Testis (tissue), 5 donors: ENCODE measurements at places on chromosomes 5 and 9. TPM values are rescaled to one million over a fixed set of nuclear protein-coding genes. Genes with fewer than 3 reads are reported as not detected.

MAPKAP1 gene
- 135 TPM for polyA plus RNA-seq

SLC26A2 gene
- 7.4 TPM for polyA plus RNA-seq

IFNA21 gene
- not detected for polyA plus RNA-seq

ANKRD18A gene
- polyA plus RNA-seq = 14.2 TPM

GFPT2 gene
- 17.6 TPM for polyA plus RNA-seq

CDH6 gene
- polyA plus RNA-seq = 3.6 TPM

IL3 gene
- polyA plus RNA-seq = not detected

SPATA31E1 gene
- polyA plus RNA-seq = 25.0 TPM

TAF1L gene
- polyA plus RNA-seq = 3.0 TPM

- DNase-seq = no peak
Measured at GRCh38 chr5:761059-761771, 23.3 kb downstream of the ZDHHC11B start.

- DNase-seq = no peak
Measured at GRCh38 chr5:174572591-174572990, 151.8 kb upstream of the MSX2 start.

DNA sequence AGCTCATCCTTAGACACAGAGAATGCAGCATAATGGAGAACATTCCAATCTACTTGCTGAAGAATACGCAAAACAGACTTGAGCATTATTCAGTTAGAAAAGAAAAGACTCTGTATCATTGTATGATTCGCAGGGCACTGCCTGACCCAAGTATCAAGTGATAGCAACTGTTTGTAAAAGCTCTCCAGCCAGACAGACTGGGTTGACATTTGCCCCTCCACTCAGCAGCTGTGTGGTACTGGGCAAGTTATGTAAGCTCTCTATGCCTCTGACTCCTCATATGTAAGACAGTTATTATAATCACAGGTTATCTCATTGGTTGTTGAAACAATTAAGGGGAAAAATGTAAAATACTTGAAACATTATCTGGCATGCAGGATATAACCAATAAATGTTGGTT is 505.0 kb downstream of the ELAVL2 start:
- DNase-seq = no peak

- DNase-seq = no peak
Measured at GRCh38 chr9:135902655-135903357, 4.5 kb downstream of the CAMSAP1 start.

GRCh38 chr5:152271420-152271819 is 133.7 kb downstream of the NMUR2 start:
- peak; percentile 41 for DNase-seq

DNA sequence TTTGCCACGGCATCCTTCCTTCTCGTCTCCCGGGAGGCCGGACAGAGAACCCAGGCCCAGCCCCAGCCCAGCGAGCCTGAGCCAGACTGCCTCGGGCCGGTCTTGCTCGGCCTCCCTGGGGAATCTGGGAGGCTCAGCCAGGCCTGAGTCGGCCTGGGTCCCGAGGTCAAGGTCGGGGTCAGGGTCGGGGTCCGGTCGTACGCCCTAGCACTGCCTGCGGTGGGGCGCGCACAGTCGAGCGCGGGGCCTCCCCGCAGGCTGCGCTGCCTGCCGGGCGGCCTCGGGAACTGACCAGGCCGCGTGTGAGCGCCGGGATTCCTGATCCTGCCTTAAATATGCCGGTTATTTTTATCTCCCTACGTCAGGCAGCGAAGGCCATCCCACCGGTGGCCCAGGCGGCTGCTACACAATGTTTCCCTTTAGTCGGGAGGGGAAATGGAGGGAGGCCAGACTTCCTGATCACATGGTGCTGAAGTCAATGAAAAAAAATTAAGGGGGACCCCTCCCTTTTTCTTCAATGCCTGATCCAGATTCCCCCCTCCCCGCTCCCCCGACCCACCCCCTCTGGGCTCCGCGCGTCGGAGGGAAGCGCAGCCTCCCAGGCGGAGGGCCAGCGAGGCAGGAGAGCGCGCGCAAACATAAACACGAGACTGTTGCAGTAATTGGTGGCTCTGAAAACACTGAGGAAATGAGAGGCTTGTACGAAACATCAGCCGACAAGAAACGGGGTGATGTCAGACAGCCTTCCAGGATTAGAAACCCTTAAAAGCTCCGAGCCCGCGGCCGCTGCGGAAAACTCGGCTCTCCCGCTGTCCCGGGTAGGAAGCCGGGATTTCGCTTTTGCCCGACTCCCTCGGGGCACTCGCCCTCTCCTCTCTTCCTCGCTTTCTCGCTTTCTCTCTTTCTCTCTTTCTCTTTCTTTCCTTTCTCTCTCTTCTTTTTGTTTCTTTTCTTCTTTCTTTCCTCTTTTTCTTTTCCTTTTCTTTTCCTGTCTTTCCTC is 148.2 kb upstream of the KLF4 start:
- DNase-seq = peak; percentile 95

DNA sequence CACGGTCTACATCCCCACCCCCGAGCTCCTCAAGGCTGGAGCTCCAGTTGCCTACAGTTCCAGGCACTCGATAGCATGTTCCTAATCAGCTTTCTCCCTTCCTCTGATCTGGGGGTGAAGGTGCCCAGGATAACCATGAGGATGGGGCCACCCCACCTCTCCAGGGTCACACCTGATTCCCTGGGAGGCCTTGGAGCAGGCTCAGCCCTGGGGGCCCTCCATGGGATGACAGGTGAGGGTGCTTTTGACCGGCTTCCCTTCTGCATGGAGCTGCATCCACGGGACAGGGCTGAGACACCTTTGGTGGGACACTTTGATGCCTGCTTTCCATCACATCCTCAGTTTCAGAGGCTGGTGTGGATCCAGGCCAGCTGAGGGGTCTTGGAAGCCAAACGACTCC is 28.6 kb downstream of the GADD45G start:
- no peak for DNase-seq

- DNase-seq = no peak
Measured at GRCh38 chr5:90612919-90613318, 54.3 kb downstream of the ADGRV1 start.

DNA sequence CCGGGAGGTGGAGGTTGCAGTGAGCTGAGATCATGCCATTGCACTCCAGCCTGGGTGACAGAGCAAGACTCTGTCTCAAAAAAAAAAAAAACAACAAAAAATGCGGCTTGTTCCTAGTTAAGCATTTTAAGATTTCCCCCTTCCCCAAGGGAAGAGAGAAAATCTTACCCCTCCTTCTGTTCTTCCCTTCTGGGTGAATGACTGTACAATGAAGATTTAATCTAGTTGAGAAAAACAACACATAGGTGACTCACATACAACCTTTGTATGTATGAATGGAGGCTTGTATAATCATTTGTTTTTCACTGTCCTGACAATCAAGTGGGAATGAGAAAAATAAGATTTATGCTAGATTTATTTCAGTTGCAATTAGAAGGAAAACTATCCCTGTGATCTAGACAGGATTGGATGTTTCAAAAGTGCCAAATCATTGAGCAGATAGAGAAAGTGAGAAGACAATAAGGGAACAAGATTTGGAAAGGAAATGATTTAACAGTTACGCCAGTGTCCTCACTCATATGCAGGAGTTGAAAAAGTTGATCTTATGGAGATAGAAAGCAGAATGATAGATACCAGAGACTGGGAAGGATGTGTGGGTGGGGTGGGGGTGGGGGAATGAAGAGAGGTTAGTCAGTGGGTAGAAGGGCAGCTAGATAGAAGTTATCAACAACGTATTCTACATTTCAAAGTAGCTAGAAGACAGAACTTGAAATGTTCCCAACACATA is 16.7 kb downstream of the GDA start:
- DNase-seq = no peak

- no peak for DNase-seq
Measured at GRCh38 chr9:122133263-122133983, 26.2 kb downstream of the NDUFA8 start.

GRCh38 chr9:127307802-127308201 is 43.2 kb downstream of the GARNL3 start:
- no peak for DNase-seq

GRCh38 chr9:87088192-87088591 is 140.9 kb upstream of the GAS1 start:
- DNase-seq = no peak

DNA sequence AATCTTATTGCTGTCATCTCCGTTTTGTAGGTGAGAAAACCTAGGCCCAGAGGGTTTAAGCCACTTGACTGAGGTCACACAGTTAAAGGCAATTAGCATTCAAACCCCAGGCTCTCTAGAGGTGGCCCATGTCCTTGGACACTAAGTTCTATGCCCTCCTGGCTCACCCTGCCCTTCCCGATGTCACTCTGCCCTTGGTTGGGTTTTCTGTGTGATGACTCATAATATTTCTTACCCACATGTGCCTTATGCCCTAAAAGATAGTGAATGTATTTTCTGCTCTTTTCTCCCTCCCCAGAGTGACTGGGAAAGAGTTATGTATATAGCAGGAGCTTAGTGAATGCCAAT is 174.5 kb upstream of the PITX1 start:
- DNase-seq = no peak

DNA sequence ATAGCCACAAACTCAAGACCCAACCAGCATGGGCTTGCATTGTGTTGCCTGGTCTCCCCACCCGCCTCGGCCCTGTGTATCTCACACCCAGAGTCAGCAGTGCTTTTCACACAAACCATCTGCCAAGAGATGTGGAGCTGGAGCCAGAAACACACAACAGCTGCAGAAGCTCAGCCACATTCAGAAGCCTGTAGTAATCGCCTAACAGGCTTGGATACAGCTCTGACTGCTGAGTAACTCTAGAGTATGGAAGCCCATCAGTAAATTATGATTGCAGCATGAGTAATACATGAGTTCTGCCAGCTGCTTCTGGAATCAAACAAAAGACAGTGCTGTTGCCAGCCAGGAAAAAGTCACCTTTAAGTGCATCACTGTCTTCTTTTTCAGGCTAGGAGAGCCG is 16.0 kb downstream of the TEK start:
- DNase-seq = peak; percentile 30

DNA sequence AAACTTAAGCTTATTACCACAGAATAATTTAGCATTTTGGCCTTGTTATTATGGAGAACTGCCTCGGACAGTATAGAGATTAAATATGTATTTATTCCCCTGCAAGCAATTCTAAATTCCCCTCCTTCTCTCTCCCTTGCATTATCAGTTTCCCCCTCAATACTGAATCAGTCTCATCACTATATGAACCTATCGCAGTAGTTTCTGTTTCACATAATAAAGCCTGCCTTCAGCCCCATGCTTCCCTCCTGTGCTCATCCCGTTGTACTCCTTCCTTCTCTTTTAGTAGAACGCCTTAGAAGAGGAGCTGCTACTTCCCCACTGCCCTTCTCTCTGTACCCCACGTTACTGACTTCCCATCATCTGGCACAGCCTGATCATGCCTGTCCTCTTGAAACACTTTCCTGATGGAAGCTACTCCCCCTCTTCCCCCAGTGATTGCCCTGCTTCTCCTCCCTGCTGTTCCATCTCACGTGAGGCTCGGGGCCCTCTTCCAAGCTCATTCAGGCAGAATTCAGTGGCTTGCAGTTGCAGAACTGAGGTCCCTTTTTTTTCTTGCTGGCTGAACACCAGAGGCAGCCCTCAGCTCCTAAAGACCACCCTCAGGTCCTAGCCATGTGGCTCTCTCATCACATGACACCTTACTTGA is 93.4 kb downstream of the PPIC start:
- no peak for DNase-seq
